ENCODE measurements at places on chromosomes 11 and 22.

- peak; percentile 45 for DNase-seq
These were observed 69.0 kb upstream of the ZBED5 start for GRCh38 chr11:10926801-10927211.

- no peak for DNase-seq
These were observed 94.2 kb upstream of the TBCEL start for GRCh38 chr11:120929664-120930154.

GRCh38 chr11:73326929-73327811, 19.1 kb downstream of the ARHGEF17 start:
- peak; percentile 39 for DNase-seq

GRCh38 chr22:47161631-47162030, 399.2 kb downstream of the TBC1D22A start:
- no peak for DNase-seq

- no peak for DNase-seq
These were observed 49.3 kb upstream of the PARVG start for GRCh38 chr22:44131412-44131811.

DNA sequence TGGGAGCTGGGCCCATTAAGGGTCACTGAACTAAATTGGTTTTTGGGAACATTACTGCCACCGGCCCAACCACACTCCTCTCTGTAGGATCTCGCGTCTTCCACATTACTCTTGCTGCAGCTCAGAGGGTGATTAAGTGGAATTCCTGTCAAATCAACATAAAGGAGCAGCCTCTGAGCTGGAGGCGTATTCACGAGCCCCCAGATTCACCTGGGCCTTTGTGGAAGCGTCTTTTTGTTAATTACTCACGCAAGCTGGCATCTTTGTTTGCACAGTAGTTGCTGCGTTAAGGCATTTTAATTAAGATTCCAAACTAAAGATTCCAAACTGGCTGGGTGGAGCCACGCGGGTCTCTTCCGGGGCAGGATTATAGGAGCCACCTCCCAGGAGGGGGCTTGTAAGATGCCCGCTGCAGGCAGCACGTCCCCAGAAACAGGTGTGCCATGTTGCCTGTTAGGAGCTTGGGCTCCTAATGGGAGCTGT, 21.5 kb upstream of the RFPL3 start:
- no peak for DNase-seq

- no peak for DNase-seq
These were observed 1197.3 kb downstream of the BRD1 start for GRCh38 chr22:48630433-48630754.

DNA sequence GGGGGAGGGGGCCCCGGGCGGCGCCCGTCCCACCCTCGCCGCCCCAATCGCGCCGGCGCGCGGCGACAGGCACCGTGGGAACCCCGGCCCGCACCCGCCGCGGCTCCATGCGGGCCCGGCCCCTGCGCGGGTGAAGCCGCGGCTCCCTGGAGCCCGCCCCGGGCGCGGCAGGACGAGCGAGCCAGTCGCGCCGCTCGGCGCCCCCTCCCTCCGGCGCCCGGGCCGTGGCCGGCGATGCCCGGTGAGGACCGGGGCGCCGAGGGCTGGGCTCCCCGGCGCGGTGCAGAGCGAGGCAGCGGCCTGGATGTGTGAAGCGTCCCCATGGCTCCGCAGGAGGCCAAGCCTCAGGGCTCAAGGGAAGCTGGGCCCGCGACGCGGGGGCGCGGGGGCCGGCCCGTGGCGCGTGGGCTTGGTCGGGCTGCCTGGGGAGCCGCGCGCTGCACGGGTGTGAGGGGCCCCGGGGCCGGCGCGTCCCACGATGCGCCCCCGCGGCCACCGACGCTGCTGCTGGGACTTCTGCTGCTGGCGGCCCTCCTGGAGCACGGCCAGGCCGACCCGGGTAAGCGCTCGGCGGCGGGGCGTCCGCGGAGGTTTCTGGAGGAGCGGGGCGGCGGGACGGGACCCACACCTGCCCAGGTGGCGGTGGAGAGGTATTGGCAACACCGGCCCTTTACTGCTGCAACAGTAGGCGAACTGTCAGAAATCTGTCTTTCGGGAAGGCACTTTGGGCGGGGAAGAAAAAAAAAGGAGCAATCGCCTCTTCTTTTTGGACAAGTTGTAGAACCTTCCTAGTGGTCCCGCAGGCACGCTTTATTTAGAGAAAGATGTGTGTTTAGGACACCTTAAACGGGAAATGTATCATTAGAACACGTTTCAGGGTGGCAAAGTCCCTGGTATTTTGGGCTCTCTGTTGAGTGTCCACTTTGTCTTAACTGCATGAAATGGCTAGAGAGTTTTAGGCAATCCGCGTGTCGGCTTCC, 119.4 kb downstream of the HIPK3 start:
- no peak for DNase-seq

DNA sequence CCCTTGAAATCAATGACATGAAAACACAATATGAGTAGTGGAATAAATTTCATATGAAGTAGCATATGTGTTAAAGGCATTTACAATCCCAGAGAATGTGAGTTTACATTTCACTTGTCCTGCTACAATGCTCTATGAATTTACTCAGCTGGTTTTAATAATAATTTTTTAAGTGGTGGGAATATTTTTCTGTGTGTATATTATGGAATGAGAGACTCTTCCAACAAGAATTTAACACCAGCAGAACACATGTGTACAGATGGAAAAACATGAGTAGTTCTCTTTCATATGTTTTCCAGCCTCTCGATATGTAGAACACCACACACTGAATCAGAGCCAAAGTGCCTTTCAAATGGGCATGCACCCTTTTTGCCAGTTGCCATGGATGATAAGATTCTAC, 170.4 kb downstream of the MAML2 start:
- DNase-seq, result no peak

GRCh38 chr11:105705786-105706530, 96.1 kb downstream of the GRIA4 start:
- no peak for DNase-seq

DNA sequence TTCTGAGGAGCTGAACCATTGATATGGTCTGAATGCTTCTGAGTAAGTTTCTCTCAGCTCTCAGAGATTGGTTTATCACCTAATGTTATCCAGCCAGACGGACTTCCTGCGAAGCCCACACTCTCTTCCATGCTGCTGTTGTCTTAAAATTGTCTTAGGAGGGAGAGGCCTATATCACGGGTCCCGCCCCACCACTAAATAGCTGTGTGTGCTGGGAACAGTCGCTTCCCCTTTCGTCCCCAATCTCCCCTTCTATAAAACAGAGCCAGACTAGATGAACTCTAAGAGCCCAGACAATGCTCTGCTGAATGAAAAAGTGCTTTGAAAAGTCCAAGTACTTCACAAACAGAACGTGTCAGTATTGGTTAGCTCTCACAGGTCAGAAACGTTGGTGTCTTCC, 81.4 kb upstream of the AKIP1 start:
- DNase-seq, result no peak

- no peak for DNase-seq
These were observed 4.4 kb downstream of the APOL1 start for GRCh38 chr22:36257308-36257707.

DNA sequence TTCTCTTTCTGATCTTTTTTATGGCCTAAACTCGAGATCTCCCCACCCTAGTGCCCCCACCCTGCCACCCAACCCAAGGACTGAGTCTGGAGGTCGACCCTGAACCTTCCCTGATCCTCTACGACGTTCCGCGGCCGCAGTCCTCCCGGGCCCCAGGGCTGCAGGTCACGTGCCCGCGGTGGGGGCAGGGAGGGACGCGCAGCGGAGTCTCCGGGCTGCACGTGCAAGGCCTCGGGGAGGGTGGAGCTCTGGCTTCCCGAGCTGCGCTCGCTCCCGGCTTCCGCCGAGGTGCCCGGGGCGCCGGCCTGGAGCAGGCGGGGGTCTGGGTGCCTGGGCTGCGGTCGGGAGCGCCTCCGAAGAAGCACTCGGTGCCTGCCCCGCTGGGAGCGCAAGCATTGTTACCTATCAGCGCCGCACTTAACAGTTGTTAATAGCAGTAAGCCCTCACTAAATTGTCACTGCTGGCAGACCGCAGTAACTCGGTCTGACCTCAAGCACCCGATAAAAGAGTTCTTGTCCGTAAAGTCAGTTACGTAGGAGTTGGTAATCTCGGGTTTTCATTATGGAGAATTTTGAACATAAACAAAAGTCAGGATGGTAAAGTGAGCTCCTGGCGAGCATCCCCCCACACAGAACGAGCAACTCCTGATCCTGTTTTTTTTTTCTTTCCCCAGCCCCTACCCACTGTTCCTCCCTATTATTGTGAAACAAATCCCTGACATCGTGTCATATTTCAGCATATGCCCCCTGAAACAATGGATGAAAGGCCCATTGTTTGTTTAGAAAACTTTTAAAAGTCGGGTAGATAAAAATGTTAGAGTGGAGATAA, 69.7 kb upstream of the EP300 start:
- peak; percentile 9 for DNase-seq

GRCh38 chr11:120013325-120014250, 124.3 kb downstream of the TRIM29 start:
- no peak for DNase-seq

DNA sequence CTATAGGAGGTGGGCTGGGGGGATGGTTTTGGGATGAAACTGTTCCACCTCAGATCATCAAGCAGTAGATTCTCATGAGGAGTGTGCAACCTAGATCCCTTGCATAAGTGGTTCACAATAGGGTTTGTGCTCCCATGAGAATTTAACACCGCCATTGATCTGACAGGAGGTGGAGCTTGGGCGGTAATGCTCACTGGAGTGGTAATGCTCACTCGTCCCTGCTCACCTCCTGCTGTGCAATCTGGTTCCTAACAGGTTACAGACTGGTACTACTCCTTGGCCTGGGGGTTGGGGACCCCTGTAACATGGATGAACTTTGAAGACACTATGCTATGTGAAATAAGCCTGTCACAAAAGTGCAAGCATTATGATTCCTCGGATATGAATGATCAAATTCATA, 87.0 kb upstream of the CLNS1A start:
- no peak for DNase-seq

- DNase-seq, result peak; percentile 60
These were observed 47.3 kb downstream of the TENM4 start for GRCh38 chr11:79393362-79394043.

DNA sequence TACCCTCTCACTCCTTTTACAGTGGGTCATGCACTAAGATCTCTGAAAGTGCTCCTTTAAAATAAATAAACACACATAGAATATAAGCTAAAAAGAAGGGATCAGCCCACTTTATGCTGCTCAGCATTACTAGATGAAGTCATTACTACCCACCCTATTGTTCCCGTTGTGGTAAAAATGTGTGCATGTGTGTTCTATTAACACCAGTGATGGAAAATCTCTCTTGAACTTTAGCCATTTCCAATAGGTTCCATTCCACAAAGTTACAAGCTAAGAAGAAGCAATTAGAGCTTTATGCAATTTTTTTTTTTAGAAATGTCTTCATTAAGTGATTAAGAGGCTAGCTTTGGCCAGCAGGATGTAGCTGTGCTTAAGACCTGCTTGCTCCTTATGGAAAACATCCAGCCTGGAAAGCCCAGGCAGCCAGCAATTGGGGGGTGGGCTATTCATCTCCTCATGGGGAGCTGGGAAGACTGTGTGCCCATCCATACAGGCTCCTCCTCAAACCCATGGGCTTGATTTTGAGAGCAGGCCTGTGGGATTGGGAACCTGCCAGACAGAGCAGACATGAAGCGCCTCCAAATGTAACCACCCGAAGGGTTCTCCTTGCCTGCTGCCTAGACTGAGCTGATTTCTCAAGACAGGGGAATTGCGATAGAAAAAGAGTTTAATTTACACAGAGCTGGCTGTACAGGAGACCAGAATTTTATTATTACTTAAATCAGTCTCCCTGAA, 92.9 kb upstream of the PARVA start:
- no peak for DNase-seq

DNA sequence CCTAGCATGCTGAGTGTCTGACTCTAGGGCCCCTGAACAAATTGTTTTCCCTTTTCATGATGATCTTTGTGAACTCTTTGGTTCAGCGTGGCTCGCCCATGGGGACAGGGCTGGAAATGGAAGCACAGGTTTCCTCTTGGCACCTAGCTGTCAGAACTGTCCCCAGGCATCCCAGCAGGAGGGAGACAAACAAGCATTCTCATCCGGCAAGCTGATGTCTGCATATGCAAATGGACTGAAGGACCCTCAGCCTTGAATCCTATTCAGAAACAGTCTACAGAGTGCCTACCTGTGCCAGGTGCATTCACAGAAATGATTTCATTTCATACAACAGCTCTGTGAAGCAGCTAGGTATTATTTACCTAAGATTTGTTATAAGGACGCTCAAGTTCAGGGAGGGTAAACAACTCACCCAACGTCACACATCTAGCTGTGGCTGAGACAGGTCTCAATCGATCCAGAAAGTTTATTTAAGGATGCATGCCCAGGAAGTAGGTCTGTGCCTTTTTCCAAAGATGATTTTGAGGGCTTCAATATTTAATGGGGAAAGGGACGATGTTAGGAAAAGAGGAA, 176.4 kb downstream of the KIRREL3 start:
- no peak for DNase-seq

- no peak for DNase-seq
These were observed 48.4 kb downstream of the ANO1 start for GRCh38 chr11:70126494-70126893.

- no peak for DNase-seq
These were observed 92.7 kb downstream of the SGSM3 start for GRCh38 chr22:40463017-40463631.

GRCh38 chr11:57815877-57816276, 54.3 kb downstream of the CTNND1 start:
- no peak for DNase-seq

GRCh38 chr22:39953101-39953500, 7.1 kb upstream of the TMA7B start:
- no peak for DNase-seq

DNA sequence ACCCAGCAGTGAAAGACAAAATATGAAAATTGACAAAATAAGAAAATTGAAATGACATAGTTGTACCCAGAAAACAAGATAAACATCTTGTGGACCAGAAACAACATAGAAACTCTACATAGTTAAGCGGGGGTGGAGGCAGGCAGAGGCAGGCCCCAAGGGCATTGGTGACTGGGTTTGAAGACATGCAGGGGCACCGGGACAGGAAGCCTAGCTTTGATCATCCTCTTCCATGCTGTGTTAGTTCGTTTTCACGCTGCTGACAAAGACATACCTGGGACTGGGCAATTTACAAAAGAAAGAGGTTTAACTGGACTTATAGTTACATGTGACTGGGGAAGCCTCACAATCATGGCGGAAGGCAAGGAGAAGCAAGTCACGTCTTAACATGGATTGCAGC, 33.5 kb upstream of the CRTAM start:
- DNase-seq, result no peak

DNA sequence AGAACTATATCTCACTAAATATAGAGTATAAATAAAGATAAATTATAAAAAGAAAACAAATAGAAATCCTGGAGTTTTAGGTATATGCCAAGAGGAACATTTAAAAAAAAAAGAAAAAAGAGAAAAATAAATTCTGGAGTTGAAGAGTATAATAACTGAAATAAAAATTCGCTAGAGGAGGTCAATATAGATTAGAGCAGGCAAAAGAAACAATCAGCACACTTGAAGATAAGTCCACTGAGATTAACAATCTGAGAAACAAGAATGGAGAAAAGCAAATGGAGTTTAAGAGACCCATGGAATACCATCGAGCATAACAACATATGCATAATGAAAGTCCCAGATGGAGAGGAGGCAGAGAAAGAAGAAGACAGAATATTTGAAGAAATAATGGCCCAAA, 14.3 kb upstream of the BEST1 start:
- no peak for DNase-seq

- DNase-seq, result no peak
These were observed 18.9 kb downstream of the AP1B1 start for GRCh38 chr22:29369460-29369859.

- DNase-seq, result no peak
These were observed 50.3 kb downstream of the TUG1 start for GRCh38 chr22:31019191-31019930.

Data from RCC 7860 (cell line).